ENCODE measurements at places on chromosomes 12 and 14. TPM values are rescaled to one million over a fixed set of nuclear protein-coding genes. Genes with fewer than 3 reads are reported as not detected.

The BCL2L14 gene
- not detected for total RNA-seq

The BDKRB1 gene
- total RNA-seq: not detected

The DHRS2 gene
- 5,493 TPM for total RNA-seq

The GLI1 gene
- total RNA-seq: 4.0 TPM

The SARNP gene
- 70.6 TPM for total RNA-seq

The KRT73 gene
- total RNA-seq: not detected

The MYF6 gene
- total RNA-seq: not detected

The RNASE3 gene
- total RNA-seq: not detected

The TAS2R31 gene
- 0.40 TPM for total RNA-seq

The CD69 gene
- 0.16 TPM for total RNA-seq

The NUP107 gene
- total RNA-seq: 106 TPM

The MANSC4 gene
- total RNA-seq: not detected

The LMNTD1 gene
- total RNA-seq: not detected

The PTGDR gene
- not detected for total RNA-seq

The NOPCHAP1 gene
- total RNA-seq: 14.8 TPM

The HSPA2 gene
- total RNA-seq: 3.0 TPM

The LHX5 gene
- total RNA-seq: not detected

The CRIP1 gene
- 1.8 TPM for total RNA-seq

The DAO gene
- not detected for total RNA-seq

The NRL gene
- 1.3 TPM for total RNA-seq

The ESRRB gene
- 0.03 TPM for total RNA-seq

The ZC2HC1C gene
- not detected for total RNA-seq

The OR4E1 gene
- not detected for total RNA-seq

The SLC6A13 gene
- 0.20 TPM for total RNA-seq

The OR4K1 gene
- not detected for total RNA-seq

The HOMEZ gene
- 2.3 TPM for total RNA-seq

The SIX4 gene
- total RNA-seq: 20.7 TPM

The AKAP5 gene
- total RNA-seq: 1.1 TPM

The ALDH2 gene
- 41.3 TPM for total RNA-seq

The ZFC3H1 gene
- 5.3 TPM for total RNA-seq

All from HT1080 (cell line).